ENCODE measurements at places on chromosomes 6 and 20.

GRCh38 chr20:49706630-49707091 is 7.0 kb downstream of the B4GALT5 start:
- no peak for DNase-seq

- DNase-seq = no peak
These were observed 7.5 kb downstream of the DEF6 start for GRCh38 chr6:35305117-35305516.

- no peak for DNase-seq
These were observed 45.5 kb downstream of the CEP43 start for GRCh38 chr6:167044696-167045095.

DNA sequence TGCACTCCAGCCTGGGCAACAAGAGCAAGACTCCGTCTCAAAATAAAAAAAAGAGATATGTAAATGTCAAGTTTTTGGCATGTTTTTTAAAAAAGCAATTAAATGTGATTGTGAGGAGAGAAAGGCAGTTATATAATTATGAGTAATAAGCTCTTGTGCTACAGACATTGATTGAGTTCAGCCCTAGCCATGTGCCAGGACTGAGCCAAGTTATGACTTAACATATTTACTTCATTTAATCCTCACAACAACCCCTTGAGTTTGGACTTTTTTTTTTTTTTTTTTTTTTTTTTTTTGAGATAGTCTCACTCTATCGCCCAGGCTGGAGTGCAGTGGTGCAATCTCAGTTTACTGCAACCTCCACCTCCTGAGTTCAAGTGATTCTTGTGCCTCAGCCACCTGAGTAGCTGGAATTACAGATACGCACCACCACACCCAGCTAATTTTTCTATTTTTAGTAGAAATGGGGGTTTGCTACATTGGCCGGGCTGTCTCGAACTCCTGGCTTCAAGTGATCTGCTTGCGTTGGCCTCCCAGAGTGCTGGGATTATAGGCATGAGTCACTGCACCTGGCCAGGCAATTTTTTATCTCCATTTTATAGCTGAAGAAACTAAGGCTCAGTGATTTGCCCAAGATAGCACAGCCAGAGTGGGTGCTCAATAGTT is 15.0 kb upstream of the CSE1L start:
- DNase-seq = no peak

DNA sequence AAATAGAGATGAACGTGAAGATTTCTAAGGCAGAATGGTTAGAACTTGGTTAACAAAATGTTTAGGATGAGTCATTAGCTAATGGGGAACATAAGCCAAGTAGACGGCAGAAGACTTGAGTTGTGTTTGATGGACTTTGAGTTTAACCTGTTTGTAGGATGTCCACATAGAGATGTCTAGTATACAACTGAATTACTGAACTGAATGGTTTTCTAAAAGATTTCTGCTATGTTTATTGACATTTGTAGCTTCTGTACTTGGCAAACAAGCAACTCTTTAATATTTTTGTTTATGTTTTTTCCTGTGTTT is 54.5 kb upstream of the DYNLRB1 start:
- DNase-seq = no peak

DNA sequence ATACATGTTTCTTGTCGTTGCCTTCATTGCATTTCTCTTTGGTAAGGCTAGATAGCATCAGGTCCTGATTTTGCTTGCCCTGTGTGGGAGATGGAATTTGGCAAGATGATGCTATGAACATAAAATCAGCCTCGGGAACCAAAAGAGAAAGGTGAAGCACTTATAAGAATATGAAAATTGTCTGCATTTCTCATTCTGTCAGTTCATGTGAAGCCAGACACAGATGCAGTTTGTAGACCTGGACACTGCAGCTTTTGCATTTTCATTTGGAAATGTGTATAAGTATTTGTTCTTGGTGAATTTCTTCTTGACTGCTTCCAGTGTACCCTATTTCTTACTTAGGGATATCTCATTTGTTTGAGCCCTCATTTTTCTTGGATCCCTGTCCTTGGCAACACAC is 1.3 kb downstream of the YWHAB start:
- DNase-seq = no peak

- no peak for DNase-seq
These were observed 8.0 kb upstream of the PI16 start for GRCh38 chr6:36946526-36946925.

DNA sequence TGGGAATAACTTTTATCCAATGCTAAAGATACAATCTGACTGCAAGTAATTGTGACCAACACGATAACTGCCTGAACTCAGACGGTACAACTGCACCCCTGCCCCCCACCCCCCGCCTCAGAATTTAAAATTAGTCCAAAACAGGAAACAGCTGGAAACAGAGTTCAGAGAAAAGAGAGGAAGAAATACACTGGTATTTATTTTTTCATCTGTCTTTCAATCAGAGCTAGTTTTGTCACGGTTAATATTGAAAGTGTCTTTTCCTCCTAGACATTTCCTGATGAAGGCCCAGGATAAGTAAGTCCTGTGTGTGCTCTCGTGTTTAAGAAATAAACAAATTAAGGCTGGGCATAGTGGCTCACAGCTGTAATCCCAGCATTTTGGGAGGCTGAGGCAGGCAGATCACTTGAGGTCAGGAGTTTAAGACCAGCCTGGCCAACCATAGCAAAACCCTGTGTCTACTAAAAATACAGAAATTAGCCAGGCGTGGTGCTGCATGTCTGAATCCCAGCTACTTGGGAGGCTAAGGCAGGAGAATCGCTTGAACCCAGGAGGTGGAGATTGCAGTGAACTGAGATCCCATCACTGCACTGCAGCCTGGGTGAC is 21.5 kb downstream of the ACSS1 start:
- DNase-seq = no peak

GRCh38 chr20:30921286-30922071 is 336.0 kb upstream of the DEFB115 start:
- DNase-seq = no peak

DNA sequence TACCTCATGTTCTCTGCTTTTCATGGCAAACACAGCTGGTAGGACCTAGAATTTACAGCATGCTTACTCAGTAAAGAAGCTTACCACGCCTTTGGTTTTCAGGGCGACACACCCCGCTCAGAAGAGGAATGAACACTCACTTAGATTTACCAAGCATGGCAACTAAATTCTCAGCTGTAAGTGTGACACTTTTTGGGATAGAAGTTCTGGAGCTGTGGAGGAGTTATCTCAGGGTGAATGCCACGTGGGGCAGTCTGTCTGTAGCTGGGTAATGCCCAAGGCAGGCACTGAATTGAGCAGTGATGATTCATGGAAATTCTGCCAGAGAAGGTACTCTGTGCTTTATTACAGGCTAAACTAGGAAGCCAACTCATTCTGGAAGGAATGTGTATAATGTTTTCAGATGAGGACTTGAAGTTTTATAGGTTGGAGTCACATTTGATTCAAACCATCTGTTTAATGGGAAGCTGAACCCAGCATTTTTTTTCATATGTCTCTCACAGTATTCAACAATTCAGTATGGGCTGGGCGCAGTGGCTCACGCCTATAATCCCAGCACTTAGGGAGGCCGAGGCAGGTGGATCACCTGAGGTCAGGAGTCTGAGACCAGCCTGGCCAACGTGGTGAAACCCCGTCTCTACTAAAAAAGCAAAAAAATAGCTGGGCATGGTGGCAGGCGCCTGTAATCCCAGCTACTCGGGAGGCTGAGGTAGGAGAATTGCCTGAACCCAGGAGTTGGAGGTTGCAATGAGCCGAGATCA is 3.5 kb upstream of the PRIM2 start:
- DNase-seq = peak; percentile 99

DNA sequence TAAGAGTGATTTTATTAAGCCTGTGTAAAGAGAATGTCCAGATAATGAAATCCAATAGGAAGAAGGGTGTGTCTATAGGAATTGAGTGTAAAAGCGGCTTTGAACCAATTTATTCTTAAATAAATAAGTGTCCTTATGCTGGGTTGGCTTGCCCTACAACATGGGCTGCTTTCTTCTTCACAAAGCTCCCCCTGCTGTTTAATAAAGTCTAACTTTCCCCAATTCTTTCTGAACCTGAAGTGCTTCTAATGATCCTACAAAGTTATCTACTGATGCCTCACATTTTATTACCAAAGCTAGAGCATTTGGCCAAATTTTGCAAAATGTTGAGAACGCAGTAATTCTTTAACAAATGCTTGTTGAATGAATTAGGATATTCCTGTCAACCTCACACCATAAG is 36.3 kb upstream of the SIRT5 start:
- peak; percentile 52 for DNase-seq

DNA sequence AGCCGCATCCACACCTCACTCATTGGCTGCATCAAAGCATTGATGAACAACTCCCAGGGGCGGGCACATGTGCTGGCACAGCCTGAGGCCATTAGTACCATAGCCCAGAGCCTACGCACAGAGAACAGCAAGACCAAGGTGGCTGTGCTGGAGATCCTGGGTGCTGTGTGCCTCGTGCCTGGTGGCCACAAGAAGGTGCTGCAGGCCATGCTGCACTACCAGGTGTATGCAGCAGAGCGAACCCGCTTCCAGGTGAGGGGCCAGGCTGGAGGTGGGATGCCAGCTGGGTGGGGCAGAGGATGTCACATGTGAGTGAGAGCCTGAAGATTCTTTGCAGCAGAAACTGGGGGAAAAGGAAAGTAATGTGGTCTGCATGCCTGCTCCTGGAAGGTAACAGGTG is 66.7 kb downstream of the MOCS1 start:
- no peak for DNase-seq

GRCh38 chr6:37033819-37034795 is 28.7 kb downstream of the FGD2 start:
- DNase-seq = no peak

DNA sequence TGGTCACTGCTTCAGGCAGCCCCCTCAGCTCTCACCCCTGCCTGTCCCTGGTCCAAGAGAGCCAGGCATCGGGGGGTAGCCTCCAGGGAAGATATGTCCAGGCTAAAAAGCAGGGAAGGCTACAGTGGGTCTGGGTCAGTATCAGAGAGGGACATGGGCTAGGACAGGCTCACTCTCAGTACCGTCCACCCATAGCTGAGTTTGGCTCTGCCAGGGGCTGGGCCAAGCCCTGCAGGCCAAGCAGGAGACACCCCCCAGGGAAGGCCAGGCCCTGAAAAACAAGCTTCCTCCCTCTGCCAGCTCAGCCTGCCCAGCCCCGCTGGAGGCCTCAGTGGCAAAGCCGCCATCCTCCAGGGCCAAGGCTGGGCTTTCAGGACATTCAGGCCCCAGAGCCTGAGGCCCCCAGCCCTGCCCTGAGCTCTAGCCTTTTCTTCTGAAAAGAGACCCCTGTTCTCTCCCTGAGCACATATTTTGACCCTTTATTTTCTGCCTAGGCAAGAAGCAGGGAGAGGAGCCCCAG is 28.6 kb upstream of the TGM2 start:
- no peak for DNase-seq

DNA sequence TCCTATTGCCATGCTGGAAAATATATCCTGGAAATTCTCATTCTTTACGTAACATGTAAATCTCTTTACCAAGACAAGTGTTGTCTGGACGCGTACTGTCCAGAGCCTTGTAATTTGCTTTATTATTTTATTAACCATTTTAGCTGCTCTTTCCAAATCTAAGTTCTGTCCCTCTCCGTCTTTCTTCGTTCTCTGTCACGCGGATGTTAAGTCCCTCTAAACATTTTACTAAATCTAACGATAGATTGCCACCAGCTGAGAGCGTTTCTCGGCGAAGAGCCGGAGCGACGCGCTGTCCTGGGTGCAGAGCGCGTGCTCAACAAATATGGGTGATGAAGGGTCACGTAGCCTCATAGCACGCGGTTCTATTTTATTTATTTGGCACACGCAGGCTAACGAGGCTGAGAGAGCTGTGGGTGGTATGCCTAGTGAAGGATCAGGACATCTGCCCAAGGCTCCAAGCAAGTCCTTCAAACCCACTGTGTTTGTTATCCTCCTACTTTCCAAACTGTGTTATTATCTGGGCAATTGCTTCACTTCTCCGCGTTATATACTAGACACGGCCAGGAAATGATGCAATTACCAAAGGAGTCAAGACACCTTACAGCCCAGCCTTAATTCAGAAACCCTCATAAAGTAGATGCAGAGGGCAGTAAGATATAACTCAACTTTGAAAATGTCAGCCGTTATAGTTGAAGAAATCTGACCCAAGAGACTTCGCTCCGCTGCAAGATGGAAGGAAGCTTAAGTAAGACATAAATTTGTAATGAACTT is 10.0 kb upstream of the NCOA7 start:
- peak; percentile 85 for DNase-seq

GRCh38 chr20:38094373-38094891 is 60.9 kb downstream of the RPRD1B start:
- DNase-seq = peak; percentile 72

DNA sequence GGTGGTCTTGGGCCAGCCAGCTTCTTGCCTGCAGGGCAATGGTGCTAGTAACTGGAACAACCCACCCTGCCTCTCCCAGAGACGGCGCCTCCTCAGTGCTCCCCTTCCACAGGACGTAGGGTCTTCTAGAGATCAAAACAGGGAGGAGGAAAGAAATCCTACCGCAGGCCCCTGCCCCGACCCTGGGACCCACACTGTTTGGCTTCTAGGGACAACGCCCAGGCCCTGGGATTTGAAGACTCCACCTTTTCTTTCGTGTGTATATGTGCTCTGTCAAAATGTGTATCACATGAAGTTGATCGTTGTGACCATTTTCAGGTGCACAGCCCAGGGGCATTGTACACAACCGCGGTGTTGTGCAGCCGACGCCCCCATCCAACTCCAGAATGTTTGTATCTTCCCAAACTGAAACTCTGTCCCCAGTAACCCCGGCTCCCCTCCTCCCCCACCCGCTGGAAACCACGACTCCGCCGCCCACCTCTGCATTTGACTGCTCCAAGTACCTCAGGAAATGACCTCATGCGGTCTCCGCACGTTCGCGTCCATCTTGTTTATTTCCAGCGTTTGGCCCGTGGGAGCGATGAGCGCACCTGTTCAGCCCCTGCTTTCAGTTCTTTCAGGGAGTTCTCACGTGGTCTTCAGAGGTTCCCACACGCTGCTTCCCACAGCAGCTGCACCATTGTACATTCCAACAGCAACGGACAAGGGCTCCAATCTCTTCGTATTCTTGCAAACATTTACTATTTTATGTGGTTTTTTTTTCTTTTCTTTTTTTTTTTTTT is 3.4 kb upstream of the BHLHE23 start:
- no peak for DNase-seq

- peak; percentile 18 for DNase-seq
These were observed 70.9 kb downstream of the QKI start for GRCh38 chr6:163485388-163485851.

GRCh38 chr6:20217891-20218290 is 5.6 kb upstream of the MBOAT1 start:
- no peak for DNase-seq

- DNase-seq = peak; percentile 14
These were observed 712 bp downstream of the DEK start for GRCh38 chr6:18263418-18264218.

DNA sequence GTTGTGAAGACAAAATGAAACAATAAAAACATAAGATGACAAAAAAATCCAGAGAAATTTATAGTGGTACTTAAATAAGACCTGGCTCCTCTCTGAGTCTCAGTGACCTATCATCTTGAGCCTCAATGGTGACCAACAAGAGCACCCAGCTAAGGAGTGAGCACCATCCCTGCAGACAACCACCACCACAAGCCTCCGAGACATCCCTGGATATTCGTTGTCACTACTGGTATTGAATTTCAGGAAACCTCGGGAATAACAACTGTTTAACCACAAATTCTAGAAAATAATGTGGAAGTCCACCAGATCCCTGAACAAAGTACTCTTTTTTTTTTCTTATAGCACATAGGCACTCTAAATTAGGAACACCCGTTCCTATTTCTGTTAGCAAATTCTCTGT is 32.2 kb upstream of the ADGRF5 start:
- no peak for DNase-seq

GRCh38 chr6:128259029-128259724 is 261.2 kb downstream of the PTPRK start:
- DNase-seq = no peak

- peak; percentile 19 for DNase-seq
These were observed 148.1 kb downstream of the MOXD1 start for GRCh38 chr6:132253211-132253610.

GRCh38 chr6:108102965-108103364 is 28.4 kb upstream of the OSTM1 start:
- no peak for DNase-seq

Measured in fibroblast of skin of right quadriceps (primary cell).